ENCODE measurements at places on chromosomes 12 and 14.

GRCh38 chr12:110501752-110502738 lies at the start of the genes RAD9B and VPS29:
Gene RAD9B, plus strand, starts transcription at chr12:110502331. Its CDS starts 7 bp downstream, at chr12:110502338.
Gene VPS29, minus strand, starts transcription at chr12:110502111. Its CDS starts 60 bp downstream, at chr12:110502051.
- DNase-seq = peak; percentile 100

DNA sequence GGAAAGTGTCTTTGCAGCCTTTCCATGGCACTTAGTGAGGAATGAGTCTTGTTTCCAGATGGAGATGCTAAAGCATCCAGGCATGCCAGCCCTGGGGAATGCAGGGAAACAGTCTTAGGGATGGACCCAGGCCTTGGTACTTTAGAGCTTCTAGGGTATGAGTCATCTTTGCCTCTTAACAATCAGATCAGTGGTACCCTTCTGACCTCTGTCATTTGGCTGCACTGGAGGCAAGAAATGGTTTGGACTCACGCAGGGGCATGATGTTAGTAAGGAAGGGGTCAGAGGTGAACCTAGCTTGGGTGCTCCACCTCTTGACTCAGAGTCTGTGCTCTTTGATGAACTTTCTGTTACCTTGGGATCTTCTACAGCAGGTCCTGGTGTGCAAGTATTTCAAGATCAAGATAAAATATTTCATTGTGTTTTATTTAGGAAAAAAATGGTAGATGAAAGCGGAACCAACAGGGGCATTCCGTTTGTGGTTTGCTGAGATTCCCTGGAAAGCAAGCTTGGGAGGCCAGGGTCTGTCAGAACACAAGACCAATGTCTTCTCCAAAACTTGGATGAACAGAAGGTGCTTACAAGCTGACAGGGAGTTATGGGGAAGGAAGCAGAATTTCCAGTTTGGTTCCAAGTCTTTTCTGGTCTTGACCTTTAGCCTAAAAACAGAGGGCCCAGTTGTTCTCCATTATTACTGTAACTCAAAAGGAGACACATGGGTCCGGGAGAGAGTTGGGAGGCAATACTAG lies 216.2 kb downstream of the ZFP36L1 start:
- no peak for DNase-seq

GRCh38 chr12:6335451-6336078 lies 6.3 kb downstream of the TNFRSF1A start:
- DNase-seq = peak; percentile 94

GRCh38 chr14:44462381-44462780 lies 44.7 kb downstream of the FSCB start:
- DNase-seq = no peak

GRCh38 chr12:27493260-27493940 lies 30.6 kb upstream of the PPFIBP1 start:
- no peak for DNase-seq

DNA sequence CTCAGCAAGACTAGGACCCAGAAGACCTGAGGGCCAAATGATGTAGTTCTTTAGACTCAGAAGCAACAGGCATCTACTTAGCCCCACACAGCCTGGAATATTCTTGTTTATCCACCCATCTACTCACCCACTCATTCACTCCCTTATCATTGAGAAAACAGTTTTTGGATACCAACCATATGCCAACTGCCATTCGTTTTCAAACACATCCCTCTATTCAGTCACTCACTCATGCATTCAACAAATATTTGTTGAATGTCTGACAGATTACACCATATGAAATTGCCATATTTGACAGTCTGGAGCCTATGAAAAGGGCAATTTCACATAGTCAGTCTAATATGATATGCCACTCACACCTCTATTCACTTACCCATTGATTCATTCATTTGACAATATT lies 103.2 kb downstream of the NT5DC3 start:
- DNase-seq = no peak

DNA sequence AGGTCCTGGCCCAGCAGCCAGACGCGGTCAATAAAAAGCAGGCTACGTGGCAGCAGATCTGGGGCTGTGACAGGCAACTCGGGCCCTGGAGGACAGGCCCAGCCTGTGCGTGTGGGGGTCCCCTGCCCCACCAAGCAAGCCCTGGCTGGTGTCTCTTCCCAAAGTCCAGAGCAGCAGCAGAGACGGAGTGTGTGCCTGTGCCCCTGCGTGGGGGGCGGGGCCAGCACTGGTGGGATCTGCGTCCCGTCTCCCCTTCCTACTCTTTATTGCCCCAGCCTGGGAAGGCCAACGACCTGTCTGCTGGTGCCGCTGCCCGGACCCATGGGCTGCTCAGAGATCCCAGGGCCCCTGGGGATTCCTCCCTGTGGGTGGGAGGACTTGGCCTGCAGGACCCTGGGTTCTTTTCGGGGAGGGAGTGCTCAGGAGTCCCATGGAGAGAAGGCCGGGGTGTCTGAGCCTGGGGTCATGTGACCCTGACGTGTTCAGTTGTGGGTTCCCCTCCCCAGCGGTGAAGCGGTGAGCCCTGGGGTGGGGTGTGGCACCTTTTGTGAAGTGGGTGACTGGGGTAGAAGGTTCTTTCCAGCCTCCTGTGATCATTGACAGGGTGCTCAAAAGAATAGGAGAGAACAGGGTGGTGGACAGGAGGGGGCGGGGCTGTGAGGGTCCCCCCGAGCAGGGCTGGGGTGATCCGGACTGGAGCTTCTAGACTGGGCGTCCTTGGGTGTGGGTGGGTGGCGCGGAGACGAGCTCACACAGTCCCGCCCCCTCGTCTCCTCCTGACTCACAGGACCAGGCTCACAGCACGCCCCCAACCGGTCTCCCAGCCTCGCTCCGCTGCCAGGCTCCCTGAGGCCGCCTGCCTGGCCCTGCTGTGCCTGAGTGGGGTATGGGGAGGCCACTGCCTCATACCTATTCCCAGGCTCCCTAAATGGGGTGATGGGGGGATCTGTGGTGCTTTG lies 22.4 kb downstream of the ASPG start:
- peak; percentile 58 for DNase-seq

GRCh38 chr12:5102806-5103205 lies 59.1 kb downstream of the KCNA5 start:
- no peak for DNase-seq

GRCh38 chr12:62865065-62865464 lies 69.9 kb downstream of the PPM1H start:
- DNase-seq = no peak

DNA sequence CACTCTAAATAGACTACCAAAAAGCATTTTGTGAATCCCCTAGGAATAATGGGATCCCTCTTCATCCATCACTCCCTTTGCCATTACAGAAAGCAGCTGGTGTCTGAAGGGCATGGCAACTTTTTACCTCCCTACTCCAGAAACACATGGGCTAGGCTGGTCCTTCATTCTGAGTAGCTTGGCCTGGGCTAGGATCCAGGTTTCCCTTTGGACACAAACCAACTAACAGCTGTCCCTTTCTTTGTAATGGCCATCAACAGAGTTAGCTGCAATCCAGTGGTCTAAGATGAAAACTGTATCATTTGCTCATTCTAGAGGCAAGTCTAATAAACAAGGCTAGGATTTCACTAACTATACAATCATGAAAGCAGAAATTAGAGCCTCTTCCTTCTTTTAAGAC lies 7.4 kb downstream of the GRIN2B start:
- DNase-seq = no peak

GRCh38 chr12:53781228-53781801 lies 29.5 kb upstream of the CISTR start:
- no peak for DNase-seq

DNA sequence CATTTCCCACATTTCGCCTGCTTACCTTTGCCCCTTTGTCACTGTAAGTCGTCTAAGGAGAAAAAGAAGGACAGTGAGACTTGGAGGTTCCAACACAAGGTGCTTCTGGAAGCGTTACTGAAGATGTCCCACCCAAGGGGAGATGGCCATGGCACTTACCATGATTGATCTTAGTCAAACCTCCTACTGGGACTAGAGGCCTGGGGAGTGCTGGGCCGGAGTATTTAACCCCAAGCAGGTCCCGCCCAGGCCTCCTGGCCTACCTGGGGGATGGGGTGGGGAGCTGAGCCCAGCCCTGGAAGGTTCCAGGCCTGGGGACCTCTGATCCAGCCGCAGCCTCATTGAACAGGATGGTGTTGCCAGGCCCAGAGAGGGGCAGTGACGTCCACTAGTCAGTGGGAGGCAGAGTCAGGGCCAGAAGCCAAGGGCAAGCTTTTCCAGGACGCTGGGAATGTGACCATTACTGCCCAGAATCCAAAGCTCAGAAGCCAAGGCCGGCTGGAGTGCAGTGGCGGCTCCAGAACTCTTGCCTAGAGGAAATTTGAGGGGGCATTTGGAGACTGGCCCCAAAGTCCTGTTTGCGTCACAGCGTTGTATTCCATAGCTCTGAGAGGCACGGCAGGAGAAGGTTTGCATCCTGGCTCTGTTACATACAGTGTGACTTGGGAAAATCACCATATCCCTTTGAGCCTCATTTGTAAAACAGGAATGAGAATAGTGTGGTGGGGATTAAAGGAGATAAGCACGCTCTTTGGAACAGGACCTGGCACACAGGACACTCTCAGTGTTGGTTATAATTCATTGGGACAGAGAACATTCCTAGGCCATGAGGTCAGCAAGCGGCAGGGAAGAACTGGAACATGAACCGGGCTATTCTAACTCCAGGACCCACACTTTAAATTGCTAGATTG lies at the start of gene HPD:
HPD (minus strand) TSS at position 198 of the 911 bp plus-strand sequence; CDS start at position 162, 36 bp downstream.
- DNase-seq = no peak

DNA sequence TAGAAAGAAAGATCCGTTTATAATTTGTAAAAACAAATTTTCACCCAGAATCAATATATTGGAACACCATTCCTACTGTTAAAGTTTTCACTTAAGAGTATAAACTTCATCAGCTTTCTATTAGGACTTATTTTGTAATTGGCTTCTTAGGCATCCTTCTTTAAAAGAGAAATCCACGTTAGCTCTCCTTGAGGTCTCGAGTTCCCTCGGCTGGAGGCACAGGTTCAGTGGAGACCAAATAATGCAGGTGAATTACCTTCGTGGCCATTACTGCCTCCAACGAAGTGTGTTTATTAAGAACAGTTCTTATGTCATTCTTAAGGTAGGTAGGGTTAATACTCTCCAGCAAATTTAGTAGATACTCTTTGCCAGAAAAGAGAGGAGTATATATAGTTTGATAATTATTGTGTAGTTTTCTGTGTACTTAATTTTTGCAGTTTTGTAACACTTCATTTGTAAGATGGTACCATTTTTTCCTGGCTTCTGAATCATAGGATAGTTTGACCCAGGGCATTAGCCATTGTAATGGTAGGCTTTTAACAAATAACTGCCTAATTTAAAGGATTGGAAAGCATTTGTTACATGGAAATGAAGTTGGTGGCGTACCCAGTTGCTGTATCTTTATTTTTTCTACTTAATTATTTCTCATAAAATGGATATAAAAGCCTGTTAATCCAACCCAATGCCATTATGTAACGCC lies 2.2 kb downstream of the CALM1 start:
- no peak for DNase-seq

DNA sequence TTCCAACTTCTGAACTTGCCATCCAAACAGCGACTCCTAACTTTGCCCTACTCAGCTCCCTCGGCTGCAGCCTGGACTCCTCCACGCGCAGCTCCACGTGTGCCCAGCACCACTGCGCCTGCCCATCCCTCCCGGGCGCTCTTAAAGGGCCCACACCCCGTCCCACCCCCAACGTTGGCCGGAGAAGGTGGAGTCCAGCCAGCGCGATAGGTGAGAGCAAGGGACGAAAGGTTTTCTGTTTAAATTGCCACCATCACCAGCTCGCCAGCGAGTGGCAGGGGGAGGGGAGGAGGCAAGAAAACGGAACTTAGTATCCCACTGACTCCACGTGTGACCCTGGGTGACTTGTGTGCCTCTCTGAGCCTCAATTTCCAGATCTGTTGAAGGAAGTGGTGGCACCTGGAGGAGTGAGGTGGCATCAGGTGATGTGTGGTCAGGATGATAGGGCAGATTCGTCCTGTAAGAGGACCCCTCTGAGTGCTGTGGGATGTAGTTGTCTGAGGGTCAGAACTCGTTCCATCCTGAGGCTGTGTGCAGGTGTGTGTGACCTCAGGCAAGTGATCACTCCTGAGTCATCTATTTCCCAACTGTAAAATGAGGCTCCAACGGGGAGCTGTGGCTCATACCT lies 59.7 kb downstream of the TRPV4 start:
- no peak for DNase-seq

GRCh38 chr12:88556213-88556774 lies 24.0 kb downstream of the KITLG start:
- no peak for DNase-seq

- DNase-seq = no peak
Observed at GRCh38 chr14:103172921-103173320, 49.7 kb downstream of the TNFAIP2 start.

DNA sequence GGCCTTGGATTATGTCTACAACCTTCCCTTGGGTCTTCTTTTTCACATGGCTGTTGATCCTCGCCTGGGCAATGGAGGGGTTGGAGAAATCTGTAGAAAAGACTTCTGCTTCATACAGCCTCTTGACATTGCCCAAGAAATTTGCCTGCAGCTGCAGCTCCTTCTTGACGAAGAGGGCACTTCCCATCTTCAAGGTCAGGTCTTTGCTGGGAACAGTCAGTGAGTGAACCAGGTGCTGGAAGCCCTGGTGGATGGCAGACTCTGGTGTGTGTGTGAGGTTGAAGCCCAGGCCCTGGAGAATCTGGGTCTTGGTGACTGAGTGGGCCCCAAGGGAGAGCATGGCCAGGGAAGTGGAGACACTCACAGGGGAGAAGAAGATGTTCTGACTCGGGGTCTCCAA lies 6.7 kb downstream of the SERPINA9 start:
- no peak for DNase-seq

- no peak for DNase-seq
Observed at GRCh38 chr14:75911883-75912282, 69.9 kb downstream of the TGFB3 start.

DNA sequence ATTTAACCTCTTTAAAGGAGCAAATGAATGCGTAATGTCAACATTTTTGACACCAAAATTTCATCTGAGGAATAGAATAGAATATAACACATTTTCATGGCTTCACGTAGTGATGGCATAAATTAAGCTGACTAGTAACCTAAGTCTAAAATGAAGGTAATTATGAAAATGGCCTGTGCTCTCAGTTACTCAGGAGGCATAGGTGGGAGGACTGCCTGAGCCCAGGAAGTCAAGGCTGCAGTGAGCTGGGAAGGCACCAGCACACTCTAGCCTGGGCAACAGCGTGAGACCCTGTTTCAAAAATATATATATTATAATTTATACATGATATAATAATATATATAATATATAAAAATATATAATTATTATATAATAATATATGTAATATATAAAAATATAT lies 383.2 kb upstream of the ATP2B1 start:
- DNase-seq = no peak

DNA sequence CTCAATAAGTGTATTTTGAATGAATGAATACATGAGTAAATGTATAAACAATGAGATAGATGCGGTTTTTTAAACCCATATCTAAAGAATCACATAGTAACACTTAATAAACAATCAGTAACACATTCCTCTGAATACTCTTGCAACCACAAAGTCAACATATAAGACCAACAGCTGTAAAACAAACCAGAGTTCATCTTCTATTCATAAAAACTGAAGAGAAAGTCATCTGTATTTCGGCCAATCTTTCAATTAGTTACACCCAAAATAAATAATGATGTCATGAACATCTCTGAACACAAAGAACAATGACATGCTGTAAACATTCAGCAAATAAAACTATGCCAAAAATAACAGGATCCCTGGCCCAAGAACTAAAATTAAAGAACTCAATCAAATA lies 47.2 kb downstream of the ARMH4 start:
- DNase-seq = no peak

GRCh38 chr12:123726244-123726643 lies 14.1 kb downstream of the ATP6V0A2 start:
- no peak for DNase-seq
